ENCODE measurements at places on chromosomes 1 and 21. TPM values are rescaled to one million over a fixed set of nuclear protein-coding genes. Genes with fewer than 3 reads are reported as not detected.

- no peak for DNase-seq
- H3K4me3 ChIP-seq: no peak overlapping the region
- no peaks in the 10 kb centered on the region for H3K36me3 ChIP-seq
- H3K27ac ChIP-seq: no peak overlapping the region
These were observed 2.5 kb downstream of the COL6A2 start for GRCh38 chr21:46100426-46100825.

DNA sequence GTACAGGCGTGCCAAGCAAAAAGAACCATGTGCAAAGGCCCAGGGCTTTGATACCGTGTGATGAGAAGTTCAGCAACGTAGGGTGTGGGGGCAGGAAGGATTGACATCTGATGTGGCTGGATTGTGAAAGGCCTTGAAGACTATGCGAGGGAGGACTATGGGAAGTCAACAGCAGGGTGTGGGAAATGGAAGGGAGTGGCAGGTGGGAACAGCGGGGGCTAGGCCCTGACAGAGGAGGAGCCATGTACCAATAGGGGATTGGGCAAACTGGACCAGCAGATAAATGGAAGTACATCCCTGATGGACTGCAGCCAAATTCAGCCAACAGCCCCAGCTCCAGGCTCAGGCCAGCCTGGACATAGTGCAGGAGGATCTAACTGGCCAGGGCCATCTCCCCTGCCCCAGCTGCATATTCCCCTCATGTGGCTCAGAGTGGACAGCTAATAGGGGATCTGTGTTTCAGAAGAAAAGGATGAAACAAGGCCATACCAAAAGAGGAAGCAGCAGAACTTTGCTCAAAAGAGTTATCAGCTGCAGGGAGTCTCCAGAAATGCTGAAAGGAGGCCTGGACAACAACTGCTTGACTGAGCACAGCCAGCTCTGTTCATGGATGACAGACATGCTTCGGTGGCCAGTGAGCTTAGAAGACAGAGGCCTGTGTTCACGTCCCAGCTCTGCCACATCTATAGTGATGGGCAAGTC, 140.2 kb upstream of the SGIP1 start:
- no peaks in the 10 kb centered on the region for H3K36me3 ChIP-seq
- no peak overlapping the region for H3K27ac ChIP-seq
- DNase-seq: no peak
- H3K27me3 ChIP-seq: no peaks in the 10 kb centered on the region
- no peaks in the 10 kb centered on the region for H3K4me1 ChIP-seq

GRCh38 chr1:245566952-245567351, 412.2 kb downstream of the KIF26B start:
- H3K36me3 ChIP-seq: no peaks in the 10 kb centered on the region
- H3K27me3 ChIP-seq: no peaks in the 10 kb centered on the region
- no peak overlapping the region for H3K4me3 ChIP-seq
- no peak for DNase-seq

- DNase-seq: no peak
- peaks cover 18% of the 10 kb centered on the region for H3K36me3 ChIP-seq
- H3K4me3 ChIP-seq: no peak overlapping the region
- no peaks in the 10 kb centered on the region for H3K4me1 ChIP-seq
- H3K27me3 ChIP-seq: no peaks in the 10 kb centered on the region
- no peak overlapping the region for H3K27ac ChIP-seq
These were observed 130.9 kb downstream of the CD247 start for GRCh38 chr1:167387251-167387910.

DNA sequence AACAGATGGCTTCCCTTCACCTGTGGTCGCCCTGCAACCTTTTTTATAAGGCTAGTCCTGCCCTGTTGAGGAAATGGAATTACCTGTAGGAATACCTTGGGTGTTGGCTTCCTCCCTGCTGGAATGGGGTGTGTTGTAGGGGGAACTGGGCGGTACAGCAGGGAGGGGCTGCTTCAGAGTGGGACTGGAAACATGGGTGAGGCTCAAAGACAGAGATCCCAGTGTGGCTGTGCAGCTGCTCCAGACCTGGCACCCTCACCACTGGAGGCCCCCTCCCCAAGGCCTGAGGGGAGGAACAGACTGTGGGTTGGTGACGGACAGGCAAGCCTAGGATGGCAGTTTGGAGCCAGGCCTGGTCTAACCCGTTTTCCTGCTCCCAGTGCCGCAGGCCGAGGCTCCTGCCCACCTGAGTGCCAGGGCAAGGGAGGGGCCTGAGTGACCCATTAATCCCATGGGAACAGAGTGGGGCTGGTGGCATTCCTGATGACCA, 4.5 kb downstream of the EFNA3 start:
- DNase-seq: no peak
- peaks cover 46% of the 10 kb centered on the region for H3K27me3 ChIP-seq
- no peak overlapping the region for H3K27ac ChIP-seq
- H3K4me1 ChIP-seq: peaks cover 84% of the 10 kb centered on the region

DNA sequence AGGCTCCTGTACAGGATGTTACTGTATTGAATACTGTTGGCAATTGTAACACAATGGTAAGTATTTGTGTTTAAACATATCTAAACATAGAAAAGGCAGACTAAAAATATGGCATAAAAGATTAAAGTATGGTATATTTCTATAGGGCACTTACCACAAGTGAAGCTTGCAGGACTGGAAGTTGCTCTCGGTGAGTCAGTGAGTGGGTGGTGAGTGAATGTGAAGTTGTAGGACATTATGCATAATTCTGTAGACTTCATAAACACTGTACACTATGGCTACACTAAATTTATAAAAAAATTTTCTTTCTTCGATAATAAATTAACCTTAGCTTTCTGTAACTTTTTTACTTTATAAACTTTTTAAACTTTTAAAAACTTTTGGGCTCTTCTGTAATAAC, 13.7 kb upstream of the TRIM62 start:
- H3K4me3 ChIP-seq: no peak overlapping the region
- H3K27me3 ChIP-seq: no peaks in the 10 kb centered on the region
- H3K27ac ChIP-seq: no peak overlapping the region
- H3K4me1 ChIP-seq: peaks cover 4% of the 10 kb centered on the region

GRCh38 chr1:66929146-66929688, 4.4 kb downstream of the MIER1 start:
- H3K4me3 ChIP-seq: peak overlapping the region; percentile 93
- H3K27me3 ChIP-seq: no peaks in the 10 kb centered on the region
- peak overlapping the region; percentile 44 for H3K27ac ChIP-seq

DNA sequence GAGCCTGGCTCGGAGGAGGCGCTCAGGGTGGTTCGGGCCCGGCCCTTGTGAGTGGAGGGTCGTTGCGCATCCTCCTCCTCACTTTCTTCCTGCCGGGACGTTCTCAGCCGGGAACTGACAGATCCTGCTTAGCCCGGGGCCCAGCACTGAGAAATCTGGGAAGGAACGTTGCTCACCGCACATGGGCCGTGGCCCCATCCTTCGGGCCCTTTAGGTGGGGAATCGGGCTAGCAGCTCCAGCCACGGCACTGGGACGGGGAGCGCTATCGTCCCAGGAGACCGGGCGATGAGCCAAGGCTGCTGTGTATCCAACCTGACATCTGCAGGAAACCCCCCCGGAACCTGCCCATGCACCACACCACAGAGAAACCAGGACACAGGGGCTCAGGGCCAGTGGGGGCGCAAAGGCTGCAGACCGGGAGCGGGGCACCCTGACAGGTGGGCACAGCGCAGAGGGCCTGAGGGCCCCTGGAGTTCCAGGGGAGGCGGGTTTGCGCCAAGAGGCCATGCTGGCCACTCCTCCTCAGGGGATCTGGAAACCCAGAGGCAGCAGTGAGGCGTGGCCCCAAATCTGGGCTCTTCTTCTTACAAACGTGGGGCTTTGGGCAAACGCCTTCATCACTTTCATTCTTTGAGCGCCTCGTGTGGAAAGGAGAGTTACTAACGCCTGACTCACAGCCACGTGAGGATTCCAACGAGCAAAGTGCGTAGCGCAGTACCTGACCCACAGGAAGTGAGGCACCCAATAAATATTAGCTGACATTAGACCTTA, at the start of gene SH2D5:
Gene SH2D5, minus strand, starts transcription at position 116 of the 772 bp plus-strand sequence. CDS start 4,659 bp downstream, outside the sequence.
- H3K27ac ChIP-seq: no peak within 1 kb of the TSS
- peaks cover 32% of the 10 kb centered on the region for H3K4me1 ChIP-seq
- peak within 1 kb of the TSS; percentile 66 for H3K4me3 ChIP-seq
- DNase-seq: peak; percentile 44

GRCh38 chr1:58325866-58326265, 220.7 kb downstream of the OMA1 start:
- H3K4me1 ChIP-seq: peaks cover 7% of the 10 kb centered on the region
- H3K27me3 ChIP-seq: no peaks in the 10 kb centered on the region
- no peak overlapping the region for H3K27ac ChIP-seq
- no peak overlapping the region for H3K4me3 ChIP-seq
- DNase-seq: no peak

- no peak overlapping the region for H3K27ac ChIP-seq
- no peak overlapping the region for H3K4me3 ChIP-seq
- H3K27me3 ChIP-seq: no peaks in the 10 kb centered on the region
These were observed 125.1 kb downstream of the EPHB2 start for GRCh38 chr1:22835636-22836319.

- H3K27me3 ChIP-seq: no peaks in the 10 kb centered on the region
- no peaks in the 10 kb centered on the region for H3K4me1 ChIP-seq
- H3K4me3 ChIP-seq: no peak overlapping the region
- H3K27ac ChIP-seq: no peak overlapping the region
- peak; percentile 70 for DNase-seq
These were observed 11.5 kb upstream of the HCRTR1 start for GRCh38 chr1:31605908-31606427.

- H3K27ac ChIP-seq: no peak overlapping the region
- H3K4me1 ChIP-seq: peaks cover 5% of the 10 kb centered on the region
- H3K36me3 ChIP-seq: no peaks in the 10 kb centered on the region
- no peak overlapping the region for H3K4me3 ChIP-seq
- no peaks in the 10 kb centered on the region for H3K27me3 ChIP-seq
- no peak for DNase-seq
These were observed 33.9 kb downstream of the APP start for GRCh38 chr21:26136671-26137070.

ANGPTL7 gene
- total RNA-seq: not detected

PGLYRP4 gene
- not detected for total RNA-seq

FAAH gene
- total RNA-seq: 15.0 TPM

KCNJ6 gene
- not detected for total RNA-seq
